ENCODE measurements at places on chromosomes 7 and 10.

- no peak for DNase-seq
Observed at GRCh38 chr7:66297579-66297978, 92.4 kb downstream of the TPST1 start.

DNA sequence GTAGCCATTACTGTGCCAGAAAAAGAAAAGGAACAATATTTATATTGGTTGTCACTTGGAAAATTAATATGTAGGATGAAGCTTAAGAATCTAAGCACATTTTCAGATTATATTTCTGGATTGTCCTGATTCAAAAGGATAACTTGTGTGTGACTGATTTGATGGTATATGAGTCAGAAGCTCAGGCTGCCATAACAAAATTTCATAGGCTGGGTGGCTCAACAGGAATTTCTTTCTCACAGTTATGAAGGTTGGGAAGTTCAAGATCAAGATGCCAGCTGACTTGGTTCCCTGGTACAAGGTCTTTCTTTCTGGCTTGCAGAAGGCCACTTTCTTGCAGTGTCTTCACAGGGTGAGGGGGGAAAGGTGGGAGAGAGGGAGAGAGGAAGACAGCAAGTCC is 108.5 kb downstream of the ST7 start:
- DNase-seq, result no peak

DNA sequence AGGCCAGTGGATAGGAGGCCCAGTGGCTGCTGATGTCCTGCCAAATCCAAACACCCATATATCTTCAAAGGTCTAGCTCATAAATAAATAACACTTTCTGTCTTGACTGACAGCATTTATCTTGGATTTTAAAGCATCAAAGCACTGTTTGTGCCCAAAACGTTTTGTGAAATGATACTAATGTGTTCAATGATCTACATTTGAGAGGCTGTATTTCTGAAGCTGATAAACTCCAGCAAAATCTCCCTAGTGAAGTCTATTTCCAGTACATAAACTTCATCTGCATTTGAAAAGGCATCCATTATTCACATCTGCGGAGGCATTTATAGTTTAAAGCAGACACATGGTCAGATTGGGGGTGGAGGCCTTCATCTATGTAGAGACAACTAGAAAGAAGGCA is 276.3 kb downstream of the HPSE2 start:
- no peak for DNase-seq

DNA sequence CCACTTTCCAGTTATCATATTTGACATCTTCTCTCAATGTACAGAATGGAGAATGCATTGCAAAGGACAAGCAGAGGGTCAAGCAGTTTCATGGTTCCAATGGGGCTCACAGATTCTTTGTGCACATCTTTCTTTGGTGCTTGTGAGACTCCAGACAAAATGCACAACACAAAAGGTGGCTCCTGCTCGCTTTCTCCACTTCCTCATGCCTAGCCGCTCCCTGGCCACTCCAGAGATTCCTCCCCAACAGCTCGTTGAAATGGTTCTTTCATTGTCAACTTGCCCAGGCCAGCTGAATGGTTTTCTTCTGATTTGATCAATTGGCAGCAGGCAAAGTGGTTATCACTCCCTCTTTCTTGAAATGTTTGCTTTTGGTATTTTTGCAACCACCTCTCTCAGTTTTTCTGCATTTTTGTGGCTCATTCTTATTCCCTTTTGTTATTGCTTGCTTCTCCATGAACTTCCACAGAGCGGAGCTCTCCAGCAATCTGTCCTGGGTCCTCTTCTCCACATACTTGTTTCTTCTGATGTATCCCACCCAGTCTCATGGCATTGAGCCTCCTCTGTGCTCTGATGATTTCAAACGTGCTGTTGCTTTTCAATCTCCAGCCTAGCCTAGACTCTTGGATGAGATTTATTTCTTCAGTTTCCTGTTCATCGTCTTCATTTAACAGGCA is 507.8 kb upstream of the MKI67 start:
- DNase-seq, result no peak

GRCh38 chr10:13892001-13892491 is 305.3 kb downstream of the PRPF18 start:
- no peak for DNase-seq

- DNase-seq, result no peak
Observed at GRCh38 chr7:119175911-119176627, 951.6 kb downstream of the ANKRD7 start.

DNA sequence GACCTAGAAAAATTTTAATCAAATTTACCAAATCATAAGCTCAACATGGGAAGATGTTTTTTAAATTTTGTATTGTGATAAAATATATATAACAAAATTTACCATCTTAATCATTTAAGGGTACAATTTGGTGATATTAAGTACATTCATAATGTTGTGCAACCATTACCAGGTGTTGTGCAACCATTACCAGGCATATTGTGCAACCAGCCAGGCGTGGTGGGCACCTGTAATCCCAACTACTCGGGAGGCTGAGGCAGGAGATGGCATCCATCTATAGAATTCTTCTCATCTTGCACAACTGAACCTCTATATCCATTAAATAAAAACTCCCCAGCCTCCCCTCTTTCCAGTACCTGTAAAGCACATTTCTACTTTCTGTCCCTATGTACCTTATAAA is 124.5 kb upstream of the SLC13A1 start:
- no peak for DNase-seq

- DNase-seq, result no peak
Observed at GRCh38 chr7:133313575-133313974, 60.7 kb downstream of the EXOC4 start.

GRCh38 chr10:119370972-119371703 is 163.8 kb downstream of the GRK5 start:
- DNase-seq, result no peak

DNA sequence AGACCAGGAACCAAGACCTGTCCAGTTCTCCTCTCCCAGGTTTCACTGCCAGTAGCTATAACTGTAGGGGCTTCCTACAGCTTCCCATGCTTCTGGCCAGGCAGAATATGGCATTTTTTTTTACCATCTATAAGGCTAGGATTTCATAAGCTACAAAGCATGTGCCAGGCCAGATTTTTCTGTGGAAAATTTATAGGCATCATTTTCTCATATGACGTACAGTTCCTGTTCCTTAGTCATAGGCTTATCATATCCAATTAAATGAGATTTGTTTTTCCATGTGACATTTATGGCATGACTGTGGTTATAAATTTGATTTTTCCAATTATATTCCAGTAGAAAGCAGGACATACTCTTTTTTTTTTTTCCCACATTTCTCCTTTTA is 208.6 kb upstream of the NPY start:
- DNase-seq, result no peak

GRCh38 chr10:45265996-45266395 is 49.4 kb downstream of the OR13A1 start:
- DNase-seq, result no peak

GRCh38 chr7:159121068-159121467 is 23.6 kb downstream of the VIPR2 start:
- no peak for DNase-seq

DNA sequence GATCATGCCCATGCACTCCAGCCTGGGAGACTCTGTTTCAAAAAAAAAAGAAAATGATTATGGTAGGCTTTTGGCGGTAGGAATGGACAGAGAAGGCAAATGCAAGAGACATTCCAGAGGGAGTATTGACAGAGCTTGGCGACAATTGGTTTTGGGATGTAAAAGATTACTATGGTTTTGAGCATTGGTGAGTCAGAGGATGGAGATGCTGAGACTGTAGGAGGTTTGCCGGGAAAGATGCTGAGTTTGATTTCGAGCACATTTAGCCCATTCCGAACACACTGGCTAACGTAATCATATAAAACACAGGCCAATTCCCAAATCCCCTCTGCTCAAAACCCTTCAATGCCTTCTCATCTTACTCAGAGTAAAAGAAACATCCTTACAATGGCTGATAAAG is 161.6 kb upstream of the MKLN1 start:
- DNase-seq, result no peak

DNA sequence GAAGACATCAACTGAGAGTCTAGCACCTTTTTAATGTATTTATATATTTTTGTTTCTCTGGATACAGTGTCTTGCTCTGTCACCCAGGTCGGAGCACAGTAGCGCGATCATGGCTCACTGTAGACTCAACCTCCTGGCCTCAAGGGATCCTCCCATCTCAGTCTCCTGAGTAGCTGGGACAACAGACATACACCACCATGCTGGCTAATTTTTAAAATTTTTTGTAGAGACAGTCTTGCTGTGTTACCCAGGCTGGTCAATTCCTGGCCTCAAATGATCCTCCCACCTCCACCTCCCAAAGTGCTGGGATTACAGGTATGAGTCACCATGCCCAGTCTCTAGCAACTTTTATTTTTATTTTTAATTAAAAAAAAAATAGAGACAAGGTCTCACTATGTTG is 51.4 kb upstream of the ANLN start:
- DNase-seq, result no peak

GRCh38 chr7:98134420-98135228 is 28.0 kb downstream of the LMTK2 start:
- DNase-seq, result no peak

DNA sequence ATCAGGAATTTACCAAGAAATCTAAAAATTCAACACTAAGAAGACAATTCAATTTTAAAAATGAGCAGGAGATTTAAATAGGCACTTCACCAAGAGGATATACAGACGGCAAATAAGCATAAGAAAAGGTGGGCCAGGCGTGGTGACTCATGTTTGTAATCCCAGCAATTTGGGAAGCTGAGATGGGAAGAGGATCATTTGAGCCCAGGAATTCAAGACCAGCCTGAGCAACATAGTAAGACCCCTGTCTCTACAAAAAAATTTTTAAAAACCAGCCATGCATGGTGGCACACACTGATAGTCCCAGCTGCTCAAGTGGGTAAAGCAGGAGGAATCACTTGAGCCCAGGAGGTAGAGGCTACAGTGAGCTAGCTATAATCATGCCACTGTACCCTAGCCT is 3.5 kb upstream of the AKR1D1 start:
- DNase-seq, result no peak

GRCh38 chr10:108421266-108421665 is 1256.8 kb upstream of the SORCS1 start:
- DNase-seq, result no peak

- DNase-seq, result no peak
Observed at GRCh38 chr7:28497009-28497408, 84.7 kb downstream of the CREB5 start.

DNA sequence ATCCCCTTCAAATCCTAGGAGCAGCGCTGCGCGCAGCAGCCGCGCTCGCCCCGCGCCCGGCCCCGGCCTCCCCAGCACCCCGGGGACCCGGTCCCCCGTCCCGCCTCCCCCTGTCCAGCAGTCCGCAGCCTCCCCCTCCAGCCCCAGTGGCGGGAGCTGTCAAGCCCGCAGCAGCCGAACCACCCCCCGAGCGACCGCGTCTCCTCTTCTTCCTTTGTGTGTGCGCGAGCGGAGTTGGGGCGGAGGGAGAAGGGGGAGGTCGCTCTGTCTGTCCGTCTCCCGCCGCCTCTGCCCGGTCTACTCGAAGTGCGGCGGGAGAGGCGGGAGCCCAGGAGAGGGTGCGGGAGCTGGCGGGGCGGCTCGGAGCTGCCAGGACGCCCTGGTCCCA is 375 bp upstream of the CHN2 start:
- DNase-seq, result no peak

GRCh38 chr10:8568401-8568800 is 513.9 kb downstream of the GATA3 start:
- DNase-seq, result no peak

- DNase-seq, result no peak
Observed at GRCh38 chr7:25643286-25643685, 415.0 kb upstream of the NPVF start.

- DNase-seq, result no peak
Observed at GRCh38 chr7:63080831-63081230, 917.8 kb upstream of the ZNF722 start.

DNA sequence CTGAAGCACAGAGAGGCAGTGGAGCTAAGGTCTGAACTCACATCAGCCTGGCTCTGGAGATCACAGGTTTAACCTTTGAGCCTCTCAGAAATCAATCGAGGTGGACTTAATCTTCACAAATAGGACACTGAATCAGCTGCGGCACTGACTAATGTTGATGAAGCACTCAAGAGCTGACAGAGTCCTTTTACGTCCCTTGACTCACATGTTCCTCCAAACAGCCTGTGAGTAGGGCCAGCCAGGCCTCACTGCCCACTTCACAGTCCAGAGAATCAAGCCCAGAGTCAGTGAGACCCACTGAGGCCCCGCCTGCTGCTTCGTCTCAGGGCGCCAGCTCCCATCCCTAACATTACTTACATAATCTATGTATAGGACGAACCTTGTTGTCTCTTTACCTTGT is 63.1 kb downstream of the TNS3 start:
- no peak for DNase-seq

- no peak for DNase-seq
Observed at GRCh38 chr7:137592232-137592896, 248.8 kb upstream of the PTN start.

DNA sequence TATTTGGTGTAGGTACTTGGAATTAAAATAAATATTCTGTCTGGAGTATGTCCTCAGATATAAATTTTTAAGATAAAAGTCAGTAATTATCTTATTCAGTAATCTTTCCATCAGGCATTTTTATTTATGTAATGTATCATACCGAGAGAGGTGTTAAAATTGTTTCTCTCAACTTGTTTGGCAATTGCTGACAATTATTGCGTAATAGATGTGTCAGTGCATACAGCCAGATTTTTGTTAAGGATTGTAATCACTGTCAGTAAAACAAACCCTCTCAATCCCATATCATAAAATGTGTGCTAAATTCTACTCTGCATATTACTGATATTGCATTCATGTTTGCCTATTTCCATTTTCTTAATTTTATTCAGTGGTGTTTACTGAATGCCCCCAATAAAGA is 69.2 kb downstream of the CNTNAP2 start:
- no peak for DNase-seq

GRCh38 chr10:58951746-58952145 is 224.7 kb upstream of the PHYHIPL start:
- no peak for DNase-seq

GRCh38 chr7:117982071-117983055 is 109.1 kb upstream of the CTTNBP2 start:
- DNase-seq, result no peak

DNA sequence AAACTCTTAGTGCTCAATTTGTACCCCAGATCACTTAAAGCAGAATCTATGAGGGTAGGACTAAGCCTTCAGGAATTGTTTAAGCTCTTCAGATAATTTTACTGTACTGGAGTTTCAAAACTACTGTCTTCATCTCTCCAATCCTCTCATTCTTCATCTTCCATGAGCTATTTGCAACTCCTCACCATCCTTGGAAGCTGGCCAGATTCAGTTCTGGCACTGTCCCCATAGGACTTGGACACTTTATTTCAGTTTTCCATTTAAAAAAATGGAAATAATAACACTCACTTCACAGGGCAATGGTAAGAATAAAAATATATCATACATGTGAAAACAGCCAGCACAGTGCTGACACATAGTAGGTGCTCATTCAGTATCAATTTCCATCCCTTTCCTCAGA is 74.6 kb downstream of the PPP1R17 start:
- DNase-seq, result no peak

- no peak for DNase-seq
Observed at GRCh38 chr10:1367938-1368841, 312.0 kb downstream of the WDR37 start.

Data from stimulated activated naive CD4-positive, alpha-beta T cell treated with Interleukin-2 at 50 U/mL for 16 hours (primary cell).